ENCODE measurements at places on chromosomes 3 and 15. TPM values are rescaled to one million over a fixed set of nuclear protein-coding genes. Genes with fewer than 3 reads are reported as not detected.
A peak's percentile ranks its signal among the peaks of the same experiment; 100 is the strongest.

Gene GRM7
- total RNA-seq = not detected

Gene SI
- total RNA-seq = not detected

Gene ADAMTS17
- 3.4 TPM for total RNA-seq

DNA sequence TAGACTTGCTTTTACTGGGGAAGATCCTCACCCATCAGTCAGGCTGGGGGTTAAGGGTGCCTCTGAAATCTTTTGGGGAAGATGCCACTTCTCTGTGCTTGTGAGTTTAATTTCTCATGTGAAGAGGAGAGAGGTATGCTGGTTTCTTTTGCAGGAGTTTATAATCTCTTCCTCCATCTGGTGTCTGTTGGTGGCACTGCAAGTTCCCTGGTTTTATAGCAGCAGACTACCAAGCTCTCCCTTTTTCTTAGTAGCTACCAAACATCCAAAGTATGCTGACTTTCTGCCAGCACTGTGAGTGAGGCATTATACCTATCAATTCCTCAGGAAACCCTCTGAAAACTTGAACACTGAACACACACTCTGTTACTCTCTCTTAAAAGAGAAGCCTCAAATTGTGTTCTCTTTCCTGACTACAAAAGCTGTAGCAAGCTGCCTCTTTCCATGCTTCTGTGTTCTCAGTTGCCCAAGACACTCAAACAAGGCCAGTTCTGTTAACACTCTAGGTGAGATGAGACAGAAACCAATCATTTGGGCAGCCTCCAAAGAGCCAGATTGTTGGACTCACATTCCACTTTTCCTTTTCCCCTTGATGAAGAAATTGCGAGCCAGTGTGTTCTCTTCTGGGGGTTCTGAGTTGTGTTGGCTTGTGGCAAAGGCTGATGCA is 299.5 kb downstream of the GAP43 start:
- H3K27me3 ChIP-seq = no peaks in the 10 kb centered on the region
- no peaks in the 10 kb centered on the region for H3K4me1 ChIP-seq

- no peak overlapping the region for H3K4me3 ChIP-seq
- H3K4me1 ChIP-seq = peaks cover 6% of the 10 kb centered on the region
- peaks cover 4% of the 10 kb centered on the region for H3K36me3 ChIP-seq
- H3K27me3 ChIP-seq = no peaks in the 10 kb centered on the region
- no peak for DNase-seq
Measured at GRCh38 chr3:140540262-140540661, 137.6 kb upstream of the TRIM42 start.

Gene DPPA2
- total RNA-seq = not detected

- no peaks in the 10 kb centered on the region for H3K27me3 ChIP-seq
- H3K27ac ChIP-seq = peak overlapping the region; percentile 100
- no peak for DNase-seq
- H3K36me3 ChIP-seq = peaks cover 17% of the 10 kb centered on the region
Measured at GRCh38 chr15:96345560-96346399, 15.3 kb downstream of the NR2F2 start.

DNA sequence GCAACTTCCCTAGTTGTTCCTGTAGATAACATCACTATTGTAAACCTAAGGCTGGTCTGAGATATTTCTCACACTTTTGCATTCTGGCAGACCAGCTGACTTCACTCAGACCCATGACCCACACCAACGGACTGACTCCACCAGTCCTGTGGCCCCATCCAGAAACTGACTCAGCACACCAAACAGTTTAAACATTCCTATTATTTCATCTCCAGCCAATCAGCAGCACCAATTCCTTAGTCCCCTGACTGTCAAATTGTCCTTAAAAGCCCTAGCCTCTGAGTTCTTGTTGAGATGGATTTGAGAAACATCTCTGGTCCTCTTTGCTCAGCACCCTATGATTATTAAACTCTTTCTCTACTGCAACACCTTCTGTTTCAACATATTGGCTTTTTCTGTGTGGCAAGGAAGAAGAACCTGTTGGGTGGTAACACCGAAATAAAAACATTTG is 12.2 kb upstream of the IDH2 start:
- H3K27ac ChIP-seq = no peak overlapping the region
- no peaks in the 10 kb centered on the region for H3K4me1 ChIP-seq
- peaks cover 1% of the 10 kb centered on the region for H3K36me3 ChIP-seq

DNA sequence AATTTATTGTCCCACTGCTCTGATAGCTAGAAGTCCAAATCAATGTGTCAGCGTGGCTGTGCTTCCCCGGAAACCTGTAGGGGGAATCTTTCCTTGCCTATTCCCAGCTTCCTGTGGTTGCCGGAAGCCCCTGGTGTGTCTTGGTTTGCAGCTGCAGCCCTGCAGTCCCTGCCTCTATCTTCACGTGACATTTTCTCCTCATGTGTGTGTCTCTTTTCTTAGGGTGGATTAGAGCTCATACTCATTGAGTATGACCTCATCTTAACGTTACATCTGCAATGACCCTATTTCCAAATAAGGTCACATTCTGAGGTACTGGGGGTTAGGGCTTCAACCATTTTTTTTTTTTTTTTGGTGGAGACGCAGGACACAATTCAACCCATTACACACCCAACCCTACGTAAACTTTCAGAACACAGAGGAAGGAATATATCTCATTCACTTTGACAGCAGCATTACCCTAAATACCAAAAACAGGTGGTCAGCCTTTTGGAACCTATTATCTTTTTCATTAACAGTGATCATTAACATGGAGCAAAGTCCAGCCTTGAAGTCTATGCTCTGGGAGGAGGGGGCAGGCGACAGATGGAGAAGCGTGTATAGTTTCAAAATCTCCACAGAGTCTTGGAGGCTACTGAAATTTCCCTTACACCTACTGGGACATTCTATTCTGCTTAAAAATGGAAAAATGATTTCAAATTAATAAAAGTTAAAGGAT is 88.6 kb downstream of the RYK start:
- H3K4me1 ChIP-seq = no peaks in the 10 kb centered on the region
- peaks cover 16% of the 10 kb centered on the region for H3K36me3 ChIP-seq
- H3K4me3 ChIP-seq = no peak overlapping the region
- no peak overlapping the region for H3K27ac ChIP-seq
- DNase-seq = no peak

Gene CASR
- not detected for total RNA-seq

DNA sequence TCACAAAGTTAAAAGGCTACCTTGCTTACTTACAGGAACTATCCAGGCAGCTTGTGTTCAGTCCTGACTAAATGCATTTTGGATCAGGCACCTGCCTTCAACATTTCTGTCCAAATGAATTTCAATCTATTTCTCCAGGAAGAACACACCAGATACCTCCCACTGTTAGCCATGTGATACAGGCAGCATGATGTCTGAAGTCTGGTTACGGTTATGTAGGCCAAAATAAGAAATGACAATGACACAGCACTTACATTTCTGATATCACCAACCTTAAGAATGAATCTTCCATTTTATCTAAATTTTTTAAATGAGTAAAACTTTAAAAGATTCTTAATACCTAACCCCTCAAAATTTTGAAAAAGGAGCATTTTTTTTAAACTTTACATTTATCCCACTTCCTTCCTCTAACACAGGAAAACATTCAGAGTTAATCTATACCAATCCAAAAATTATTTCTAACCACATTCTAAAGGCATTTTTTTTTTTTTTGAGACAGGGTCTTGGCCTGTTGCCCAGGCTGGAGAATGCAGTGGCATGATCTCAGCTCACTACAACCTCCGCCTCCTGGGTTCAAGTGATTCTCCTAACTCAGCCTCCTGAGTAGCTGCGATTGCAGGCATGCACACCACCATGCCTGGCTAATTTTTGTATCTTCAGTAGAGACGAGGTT is at the start of gene MAP4:
TSS of gene MAP4 (minus strand) at position 116 of the 673 bp plus-strand sequence. CDS start 17,556 bp downstream, outside the sequence.
- H3K27ac ChIP-seq = peak within 1 kb of the TSS; percentile 98
- H3K36me3 ChIP-seq = no peaks in the 10 kb centered on the region
- H3K4me3 ChIP-seq = peak within 1 kb of the TSS; percentile 22

- peaks cover 2% of the 10 kb centered on the region for H3K27me3 ChIP-seq
- peaks cover 44% of the 10 kb centered on the region for H3K4me1 ChIP-seq
- H3K27ac ChIP-seq = no peak overlapping the region
- no peaks in the 10 kb centered on the region for H3K36me3 ChIP-seq
- DNase-seq = no peak
- no peak overlapping the region for H3K4me3 ChIP-seq
Measured at GRCh38 chr15:70197945-70198361, 100.2 kb upstream of the TLE3 start.

GRCh38 chr3:27326629-27327545 is 42.3 kb downstream of the NEK10 start:
- peak overlapping the region; percentile 10 for H3K4me3 ChIP-seq
- H3K36me3 ChIP-seq = peaks cover 4% of the 10 kb centered on the region
- H3K27ac ChIP-seq = peak overlapping the region; percentile 87

DNA sequence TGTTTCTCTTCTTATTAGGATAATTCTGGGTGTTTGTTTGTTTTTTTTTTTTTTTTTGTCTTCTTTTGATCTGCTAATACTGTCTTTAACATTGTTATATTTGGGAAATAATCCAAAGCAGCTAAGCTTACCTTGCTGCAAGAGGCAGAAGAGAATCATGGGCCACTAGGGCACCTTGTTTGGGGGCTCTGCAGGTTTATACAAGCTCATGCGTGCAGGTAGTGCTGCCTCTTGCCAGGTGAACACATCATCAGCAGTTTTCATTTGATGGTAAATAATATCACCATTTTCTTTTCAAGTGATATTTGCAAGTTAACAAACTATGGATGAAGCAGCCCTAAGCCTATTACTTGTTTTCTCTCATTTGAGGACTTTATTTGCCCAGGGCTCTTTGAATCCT is 37.9 kb downstream of the MAP3K13 start:
- H3K4me1 ChIP-seq = no peaks in the 10 kb centered on the region
- no peaks in the 10 kb centered on the region for H3K27me3 ChIP-seq
- no peak overlapping the region for H3K4me3 ChIP-seq
- no peak for DNase-seq
- H3K27ac ChIP-seq = no peak overlapping the region

Gene ABI3BP
- total RNA-seq = 166 TPM

DNA sequence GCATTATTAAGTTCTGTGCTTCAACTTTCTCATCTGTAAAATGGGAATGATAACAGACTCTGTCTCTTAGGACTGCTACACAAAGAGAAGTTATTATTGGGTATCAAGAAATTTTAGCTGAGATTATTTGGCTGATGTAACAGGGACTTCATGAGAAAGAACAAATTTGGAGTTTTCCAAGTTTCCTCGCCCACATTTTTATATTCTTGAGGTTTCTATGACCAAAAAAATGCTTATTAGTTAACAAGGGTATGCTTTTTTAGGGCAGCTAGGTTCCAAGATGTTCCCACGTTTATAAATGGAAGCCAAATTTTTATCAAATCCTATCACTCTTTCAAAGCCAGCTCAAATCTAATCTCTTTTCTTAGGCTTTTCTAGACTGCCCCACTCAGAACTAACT is 50.6 kb upstream of the C3orf80 start:
- no peak overlapping the region for H3K27ac ChIP-seq
- no peak for DNase-seq
- no peaks in the 10 kb centered on the region for H3K36me3 ChIP-seq

GRCh38 chr3:197445896-197446699 is 109.7 kb downstream of the BDH1 start:
- no peaks in the 10 kb centered on the region for H3K27me3 ChIP-seq
- no peaks in the 10 kb centered on the region for H3K36me3 ChIP-seq
- no peaks in the 10 kb centered on the region for H3K4me1 ChIP-seq

DNA sequence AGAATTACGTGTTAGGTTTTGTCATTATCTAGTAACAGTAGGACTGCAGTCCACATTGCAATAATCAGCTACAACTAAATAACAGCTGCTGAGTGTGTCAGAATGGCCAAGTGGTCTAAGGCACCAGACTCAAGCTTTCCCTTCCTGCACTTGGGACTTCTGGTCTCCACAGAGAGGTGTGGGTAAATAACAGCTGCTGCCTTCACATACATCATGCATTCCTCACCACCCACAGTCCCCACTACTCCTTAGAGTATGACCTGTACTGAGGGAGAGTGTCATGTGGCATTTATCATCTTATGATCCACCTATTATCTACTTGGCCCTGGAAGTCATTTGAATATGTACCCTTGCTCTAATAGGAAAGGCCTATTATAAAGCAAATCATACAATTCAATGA is 22.2 kb upstream of the ZMAT3 start:
- peaks cover 6% of the 10 kb centered on the region for H3K4me1 ChIP-seq
- H3K27me3 ChIP-seq = no peaks in the 10 kb centered on the region
- no peaks in the 10 kb centered on the region for H3K36me3 ChIP-seq
- H3K27ac ChIP-seq = no peak overlapping the region
- DNase-seq = no peak

GRCh38 chr3:38107911-38108648 is 28.8 kb downstream of the ACAA1 start:
- H3K27ac ChIP-seq = no peak overlapping the region
- H3K27me3 ChIP-seq = peaks cover 10% of the 10 kb centered on the region
- no peak overlapping the region for H3K4me3 ChIP-seq
- no peak for DNase-seq
- H3K36me3 ChIP-seq = peaks cover under 1% of the 10 kb centered on the region

DNA sequence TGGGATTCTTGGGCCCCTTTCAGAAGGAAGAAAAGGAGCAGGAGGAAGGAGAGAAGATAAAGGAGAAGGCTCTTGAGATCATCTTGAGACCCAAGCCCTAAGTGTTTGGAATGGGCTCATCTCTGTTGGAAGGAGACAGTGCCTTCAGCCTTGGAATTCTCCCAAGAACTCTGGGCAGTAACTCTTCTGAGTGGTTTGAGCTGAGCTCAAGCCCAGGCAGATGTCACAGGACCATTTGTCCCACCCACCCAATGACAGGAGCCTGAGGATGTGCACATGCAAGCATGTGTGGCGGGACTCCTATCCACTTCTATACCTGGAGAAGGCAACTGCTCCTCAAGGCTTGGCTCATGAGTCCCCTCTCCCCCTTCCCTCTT is 14.6 kb upstream of the TMEM40 start:
- H3K4me3 ChIP-seq = no peak overlapping the region
- no peak for DNase-seq
- no peaks in the 10 kb centered on the region for H3K4me1 ChIP-seq
- H3K27ac ChIP-seq = no peak overlapping the region
- H3K36me3 ChIP-seq = no peaks in the 10 kb centered on the region

DNA sequence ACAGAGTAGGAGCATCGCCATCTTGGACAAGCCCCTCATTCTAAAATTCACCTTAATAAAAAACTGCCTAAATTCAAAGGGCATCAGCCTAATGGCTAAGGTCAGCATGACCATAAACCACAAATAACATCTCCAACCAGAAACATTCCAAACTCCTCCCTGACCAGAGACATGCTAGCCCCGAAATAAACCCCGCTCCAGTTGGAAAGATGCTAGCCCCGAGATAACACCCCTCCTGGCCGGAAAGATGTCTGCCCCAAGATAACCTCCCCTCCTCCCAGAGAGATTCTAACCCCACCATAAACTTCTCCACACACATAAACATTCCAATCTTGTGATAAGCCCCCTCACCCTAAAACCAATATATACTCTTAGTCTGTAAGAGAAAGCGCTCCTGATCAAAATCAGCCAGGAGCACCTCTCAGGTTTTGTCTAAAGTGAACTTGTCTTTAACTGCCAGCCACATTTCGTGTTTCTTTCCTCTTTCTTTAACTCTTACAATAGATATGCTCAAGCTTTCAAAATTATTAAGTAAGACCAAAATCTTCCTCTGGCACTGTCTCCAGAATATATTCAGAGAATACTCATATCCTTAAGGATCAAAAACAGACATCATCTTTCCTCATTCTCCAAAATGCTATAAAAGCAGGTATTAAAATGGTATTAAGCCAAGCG is 104.1 kb downstream of the GSK3B start:
- H3K27me3 ChIP-seq = no peaks in the 10 kb centered on the region
- H3K4me3 ChIP-seq = no peak overlapping the region
- H3K27ac ChIP-seq = no peak overlapping the region
- no peak for DNase-seq
- peaks cover 37% of the 10 kb centered on the region for H3K4me1 ChIP-seq
